ENCODE measurements at places on chromosomes 2 and 18.
A peak's percentile ranks its signal among the peaks of the same experiment; 100 is the strongest.

- no peak for ATAC-seq
Measured at GRCh38 chr2:23629772-23630480, 244.9 kb downstream of the KLHL29 start.

GRCh38 chr2:10487081-10487740 lies 39.1 kb upstream of the ODC1 start:
- ATAC-seq = no peak

- no peak for ATAC-seq
Measured at GRCh38 chr18:11747286-11747685, 58.2 kb downstream of the GNAL start.

- ATAC-seq = no peak
Measured at GRCh38 chr2:8619071-8619470, 62.8 kb upstream of the ID2 start.

DNA sequence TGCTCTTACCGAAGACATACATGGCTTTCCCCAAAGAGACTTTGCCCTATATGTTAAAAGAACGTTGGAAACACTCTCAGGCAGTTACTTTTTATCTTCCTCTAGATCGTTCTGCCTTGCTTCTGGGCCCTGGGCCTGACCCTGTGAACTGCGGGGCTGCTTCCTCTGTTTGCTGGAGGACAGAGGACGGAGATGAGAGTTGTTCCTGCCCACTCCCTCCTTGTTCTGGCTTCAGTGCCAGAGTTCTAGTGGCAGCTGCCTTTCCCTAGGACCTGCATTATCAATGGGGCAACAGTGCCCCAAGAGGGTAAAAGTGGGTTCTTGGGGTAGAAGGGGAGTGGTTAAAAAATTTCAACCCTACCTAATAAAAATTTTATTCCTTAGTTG lies 6.5 kb upstream of the FN1 start:
- ATAC-seq = no peak

- peak; percentile 35 for ATAC-seq
Measured at GRCh38 chr2:178871536-178871935, 64.3 kb upstream of the TTN start.

- no peak for ATAC-seq
Measured at GRCh38 chr18:27428716-27429475, 243.8 kb upstream of the CHST9 start.

DNA sequence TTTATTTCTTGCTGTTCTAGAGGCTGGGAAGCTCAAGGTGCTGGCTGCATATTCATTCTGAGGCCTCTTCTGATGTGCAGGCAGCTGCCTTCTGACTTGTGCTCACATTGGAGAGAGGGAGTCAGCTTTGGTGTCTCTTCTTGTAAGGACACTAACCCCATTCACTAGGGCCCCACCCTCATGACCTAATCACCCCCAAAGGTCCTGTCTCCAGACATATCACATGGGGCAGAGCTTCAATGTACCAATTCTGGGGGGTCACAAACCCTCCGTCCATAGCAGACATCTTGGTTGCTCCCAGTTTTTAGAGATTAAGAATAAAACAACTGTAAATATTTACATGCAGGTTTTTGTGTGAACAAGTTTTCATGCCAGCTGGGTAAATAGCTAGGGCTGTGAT lies 109.1 kb downstream of the RTP5 start:
- no peak for ATAC-seq

GRCh38 chr2:28401948-28402550 lies 9.4 kb downstream of the FOSL2 start:
- ATAC-seq = no peak

DNA sequence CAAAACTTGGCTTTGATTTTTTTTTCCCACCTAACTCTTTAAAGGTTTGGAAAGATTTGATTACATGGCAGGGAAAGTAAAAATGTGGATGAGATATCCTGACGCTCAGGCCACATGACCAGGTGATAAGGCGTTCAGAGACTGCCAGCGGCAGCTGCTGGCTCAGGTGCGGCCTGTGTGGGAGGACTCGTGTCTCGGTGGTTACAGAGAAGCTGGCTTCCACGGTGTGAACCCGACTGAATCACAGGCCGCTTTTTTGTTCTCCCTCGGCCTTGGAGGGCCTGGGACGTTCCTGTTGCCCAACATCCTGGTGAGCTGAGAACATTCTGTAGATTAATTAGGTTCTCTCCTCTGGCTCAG lies 124.2 kb upstream of the ZNF516 start:
- ATAC-seq = no peak
